Mesothelial cell of epicardium (in vitro differentiated cells): ENCODE measurements at places on chromosomes 1 and 21. TPM values are rescaled to one million over a fixed set of nuclear protein-coding genes. Genes with fewer than 3 reads are reported as not detected.

DNA sequence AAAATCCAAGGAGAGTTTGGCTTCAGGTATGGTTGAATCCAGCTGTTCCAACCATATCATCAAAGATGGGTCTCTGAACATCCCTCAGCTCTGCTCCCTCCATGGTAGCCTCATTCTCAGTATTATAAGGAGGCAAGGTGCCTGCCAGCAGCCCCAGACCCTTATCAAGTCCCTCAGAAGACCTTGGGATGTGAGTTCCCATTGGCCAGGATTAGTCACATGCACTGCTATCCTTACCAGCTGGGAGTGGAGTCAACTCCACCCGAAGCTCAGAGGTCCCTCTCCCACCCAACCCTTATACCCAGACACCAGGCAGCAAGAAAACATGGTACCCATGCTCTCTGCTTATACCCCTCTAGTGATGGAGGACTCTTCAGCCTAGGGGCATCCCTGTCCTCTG, 153.7 kb upstream of the ZBTB40 start:
- no peak overlapping the region for H3K4me3 ChIP-seq
- H3K27ac ChIP-seq = no peak overlapping the region
- peaks cover 7% of the 10 kb centered on the region for H3K4me1 ChIP-seq

GRCh38 chr1:24635195-24635843, 7.8 kb upstream of the SRRM1 start:
- DNase-seq = no peak
- H3K36me3 ChIP-seq = no peaks in the 10 kb centered on the region
- H3K4me1 ChIP-seq = peaks cover 5% of the 10 kb centered on the region
- no peak overlapping the region for H3K27ac ChIP-seq
- H3K4me3 ChIP-seq = no peak overlapping the region

- H3K27ac ChIP-seq = no peak overlapping the region
- no peaks in the 10 kb centered on the region for H3K36me3 ChIP-seq
- H3K27me3 ChIP-seq = peaks cover 12% of the 10 kb centered on the region
- no peak overlapping the region for H3K4me3 ChIP-seq
- peaks cover 9% of the 10 kb centered on the region for H3K4me1 ChIP-seq
Measured at GRCh38 chr1:160546942-160547341, 23.9 kb upstream of the SLAMF6 start.

GRCh38 chr1:157110686-157111085, 11.1 kb upstream of the ETV3L start:
- peaks cover 40% of the 10 kb centered on the region for H3K27me3 ChIP-seq
- DNase-seq = no peak

Gene MMEL1
- total RNA-seq = 2.2 to 4.5 TPM (median 3.4 TPM) in 3 replicates

Gene MYOG
- not detected in 3 replicates for total RNA-seq

Gene OLFML2B
- 4.4 to 4.8 TPM (median 4.8 TPM) in 3 replicates for total RNA-seq

Gene MAD2L2
- total RNA-seq = 53.0 to 56.3 TPM (median 56.0 TPM) in 3 replicates

- peaks cover 7% of the 10 kb centered on the region for H3K4me1 ChIP-seq
- DNase-seq = no peak
- H3K27me3 ChIP-seq = no peaks in the 10 kb centered on the region
Measured at GRCh38 chr21:37118187-37118826, 45.3 kb downstream of the TTC3 start.
